ENCODE measurements at places on chromosomes 7 and 10.

DNA sequence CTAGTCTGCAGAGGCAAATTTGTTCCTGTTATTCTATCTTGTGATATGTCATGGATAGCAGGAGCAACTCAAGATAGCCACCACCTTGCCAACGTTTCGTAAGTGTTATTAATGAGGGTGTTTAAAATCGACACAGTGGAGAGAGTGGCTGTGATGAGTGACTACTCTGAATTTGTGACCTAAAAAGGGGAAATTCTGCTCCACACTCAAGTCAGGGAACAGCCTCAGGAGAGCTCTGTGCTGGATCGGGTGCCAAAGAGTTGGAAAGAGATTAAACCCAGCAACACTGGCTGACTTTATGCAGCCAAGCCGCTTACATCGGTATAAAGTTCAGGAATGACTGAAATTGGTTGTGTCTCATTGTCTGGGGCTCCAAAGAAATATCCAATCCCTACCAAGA, 9.5 kb downstream of the TACC2 start:
- no peak for DNase-seq

- no peak for DNase-seq
These were observed 223.2 kb upstream of the LRRN3 start for GRCh38 chr7:110867771-110868170.

DNA sequence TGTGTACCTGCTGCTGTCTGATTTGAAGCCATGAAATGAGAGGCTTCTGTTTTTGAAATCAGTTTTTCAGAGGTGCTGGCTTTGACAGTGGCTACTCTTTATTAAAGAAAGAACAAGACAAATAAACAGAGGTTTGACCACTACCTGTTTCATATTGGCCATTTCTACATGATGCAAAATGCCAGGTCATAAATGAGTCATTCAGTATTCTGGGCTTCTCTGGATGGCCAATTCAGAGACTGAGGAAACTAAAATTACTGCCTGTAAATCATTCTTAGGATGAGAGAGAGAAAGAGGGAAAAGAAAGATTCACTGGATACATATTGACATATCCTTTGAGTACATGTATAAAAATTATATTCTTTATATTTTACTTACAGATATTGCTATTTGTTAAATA, 303.3 kb upstream of the ETV1 start:
- no peak for DNase-seq

DNA sequence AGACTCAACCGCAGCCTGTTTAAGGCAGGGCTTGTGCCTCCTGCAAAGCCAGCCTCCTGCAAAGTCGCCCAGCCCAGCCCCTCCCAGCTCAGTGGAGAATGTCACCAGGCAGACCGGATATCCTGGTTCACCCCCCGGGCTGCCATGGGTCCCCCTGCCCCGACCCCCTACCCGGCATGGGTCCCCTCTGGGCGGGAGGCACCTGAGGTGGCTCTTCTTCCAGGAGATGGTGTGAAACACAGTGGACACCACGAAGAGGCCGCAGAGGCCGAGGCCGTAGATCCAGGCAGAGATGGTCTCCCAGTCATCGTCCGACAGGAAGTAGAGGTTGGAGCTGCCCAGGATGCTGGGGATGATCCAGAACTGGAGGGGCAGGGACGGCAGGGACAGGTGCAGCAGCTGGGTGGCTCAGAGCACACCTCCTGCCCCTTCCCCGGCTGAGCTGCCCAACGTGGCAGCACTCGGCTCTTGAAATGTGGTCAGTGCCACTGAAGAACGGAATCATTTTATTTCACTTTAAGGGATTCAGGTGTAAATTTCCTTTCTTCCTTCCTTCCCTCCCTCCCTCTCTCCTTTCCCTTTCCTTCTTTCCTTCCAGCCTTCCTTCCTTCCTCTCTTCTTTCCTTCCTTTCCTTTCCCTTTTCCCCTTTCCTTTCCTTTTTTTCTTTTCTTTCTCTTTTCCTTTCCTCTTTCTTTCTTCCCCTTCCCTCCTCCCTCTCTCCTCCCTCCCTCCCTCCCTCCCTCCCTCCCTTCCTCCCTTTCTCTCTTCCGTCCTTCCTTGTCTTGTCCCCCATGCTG, 36.7 kb upstream of the RADIL start:
- DNase-seq, result no peak

GRCh38 chr10:84292502-84292901, 35.9 kb upstream of the CCSER2 start:
- no peak for DNase-seq

DNA sequence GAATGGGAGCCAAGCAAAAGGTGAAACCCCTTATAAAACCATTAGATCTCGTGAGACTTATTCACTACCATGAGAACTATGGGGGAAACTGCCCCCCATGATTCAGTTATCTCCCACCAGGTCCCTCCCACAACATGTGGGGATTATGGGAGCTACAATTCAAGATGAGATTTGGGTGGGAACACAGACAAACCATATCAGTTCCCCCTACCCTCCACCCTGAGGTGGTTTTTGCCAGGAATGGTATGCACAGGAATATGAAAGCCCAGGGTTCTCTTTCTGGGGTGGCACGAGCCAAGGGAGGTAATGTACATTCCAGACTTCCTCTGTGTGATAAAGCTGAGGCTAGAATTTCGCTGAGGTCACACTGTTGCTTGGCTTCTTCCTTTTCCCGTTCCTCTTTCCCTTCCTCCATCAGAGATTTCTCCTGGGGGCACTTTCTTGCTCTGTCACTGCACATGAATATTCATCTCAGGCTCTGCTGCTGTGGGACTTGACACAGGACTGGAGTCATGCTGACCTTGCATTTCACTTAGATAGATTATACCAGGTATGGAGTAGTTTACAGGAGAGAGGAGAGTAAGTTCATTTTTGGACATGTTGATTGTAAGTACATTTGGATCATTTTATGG, 347.0 kb upstream of the MTPN start:
- no peak for DNase-seq

GRCh38 chr7:49878089-49878488, 104.7 kb downstream of the VWC2 start:
- no peak for DNase-seq

GRCh38 chr7:101099969-101100781, 14.9 kb downstream of the TRIM56 start:
- peak; percentile 96 for DNase-seq

GRCh38 chr7:132097550-132098134, 478.6 kb downstream of the PLXNA4 start:
- DNase-seq, result no peak

- peak; percentile 57 for DNase-seq
These were observed 160.3 kb upstream of the KLF14 start for GRCh38 chr7:130894146-130894908.

GRCh38 chr7:24739306-24739705, 18.0 kb downstream of the GSDME start:
- no peak for DNase-seq

DNA sequence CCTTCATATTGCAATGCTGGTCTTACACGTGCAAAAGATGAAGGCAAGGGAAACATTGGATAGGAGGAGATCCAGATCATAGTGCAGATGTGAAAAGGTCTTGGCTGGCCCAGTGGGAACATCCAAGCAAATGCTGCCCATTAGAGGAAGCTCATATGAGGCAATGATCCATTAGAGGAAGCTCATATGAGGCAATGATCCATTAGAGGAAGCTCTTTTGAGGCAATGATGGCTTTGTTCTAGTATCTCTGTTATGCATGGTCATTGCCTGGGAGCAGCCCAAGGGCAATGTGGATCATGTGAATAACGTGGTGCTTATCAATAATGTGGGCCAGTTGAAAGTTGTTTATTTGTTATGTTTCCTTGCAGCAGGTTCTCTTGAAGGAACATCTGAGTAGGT, 37.8 kb downstream of the STEAP4 start:
- no peak for DNase-seq

DNA sequence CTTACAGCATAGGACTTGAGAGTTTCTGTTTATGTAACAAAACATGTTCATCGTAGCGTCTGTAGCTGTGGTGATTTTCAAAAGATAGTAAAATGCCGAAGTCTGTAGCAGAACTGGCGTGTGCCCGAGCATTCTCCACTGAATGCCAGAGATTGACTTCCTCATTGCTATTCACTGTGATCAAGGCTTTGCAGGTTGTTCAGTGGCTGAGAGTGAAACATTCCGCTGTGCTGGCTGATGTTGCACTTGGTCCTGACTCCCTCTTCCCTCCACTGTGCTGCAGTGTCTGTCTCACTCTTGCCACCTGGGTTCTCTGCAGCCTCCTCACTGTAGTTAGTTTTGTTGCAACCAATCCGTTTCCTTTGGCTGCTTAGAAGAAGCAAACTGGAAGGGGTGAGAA, 37.6 kb downstream of the FHIP2A start:
- no peak for DNase-seq

DNA sequence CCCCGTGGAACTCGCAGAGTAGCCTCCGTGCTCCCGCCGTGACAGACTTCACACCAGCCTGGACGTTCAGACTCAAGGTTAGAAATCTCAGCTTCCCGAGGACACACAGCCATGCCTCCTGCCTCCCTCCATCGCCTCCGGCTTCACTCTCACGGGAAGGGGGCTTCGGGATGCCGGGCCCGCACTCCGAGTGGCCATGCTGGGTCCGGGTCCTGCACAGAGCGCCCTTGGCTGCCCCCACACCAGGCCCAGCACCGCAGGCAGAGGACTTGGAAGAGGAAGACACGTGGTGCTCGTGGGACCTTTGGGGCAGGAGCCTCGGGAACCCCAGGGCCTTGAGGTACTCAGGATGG, 89.8 kb downstream of the PDGFA start:
- no peak for DNase-seq

DNA sequence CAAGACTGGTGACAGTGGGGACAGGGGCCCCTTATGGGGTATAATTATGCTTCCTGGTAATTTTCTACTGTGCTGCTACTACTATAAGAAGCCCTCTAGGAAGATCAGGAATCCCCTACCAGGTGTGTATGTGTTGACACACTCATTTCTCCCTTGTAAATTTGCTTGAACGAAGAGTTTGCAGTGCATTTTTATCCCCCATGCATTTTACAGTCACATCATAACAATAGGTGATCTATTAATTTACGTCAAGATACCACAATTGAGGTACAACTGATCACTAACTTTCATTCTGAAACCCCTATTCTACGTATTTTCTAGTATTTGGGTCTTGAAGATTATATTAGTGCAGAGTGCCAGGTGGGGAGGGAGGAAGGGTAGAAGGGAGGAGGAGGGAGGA, 252.2 kb downstream of the NSUN6 start:
- no peak for DNase-seq

- DNase-seq, result no peak
These were observed 6.9 kb upstream of the PSMG3 start for GRCh38 chr7:1576521-1577253.
